AG20443 (cell line): ENCODE measurements at places on chromosomes 16 and 17.

- DNase-seq, result no peak
Observed at GRCh38 chr16:76835779-76836300, 355.1 kb upstream of the MON1B start.

GRCh38 chr16:74568961-74569631 lies 37.8 kb downstream of the GLG1 start:
- DNase-seq, result peak; percentile 53

DNA sequence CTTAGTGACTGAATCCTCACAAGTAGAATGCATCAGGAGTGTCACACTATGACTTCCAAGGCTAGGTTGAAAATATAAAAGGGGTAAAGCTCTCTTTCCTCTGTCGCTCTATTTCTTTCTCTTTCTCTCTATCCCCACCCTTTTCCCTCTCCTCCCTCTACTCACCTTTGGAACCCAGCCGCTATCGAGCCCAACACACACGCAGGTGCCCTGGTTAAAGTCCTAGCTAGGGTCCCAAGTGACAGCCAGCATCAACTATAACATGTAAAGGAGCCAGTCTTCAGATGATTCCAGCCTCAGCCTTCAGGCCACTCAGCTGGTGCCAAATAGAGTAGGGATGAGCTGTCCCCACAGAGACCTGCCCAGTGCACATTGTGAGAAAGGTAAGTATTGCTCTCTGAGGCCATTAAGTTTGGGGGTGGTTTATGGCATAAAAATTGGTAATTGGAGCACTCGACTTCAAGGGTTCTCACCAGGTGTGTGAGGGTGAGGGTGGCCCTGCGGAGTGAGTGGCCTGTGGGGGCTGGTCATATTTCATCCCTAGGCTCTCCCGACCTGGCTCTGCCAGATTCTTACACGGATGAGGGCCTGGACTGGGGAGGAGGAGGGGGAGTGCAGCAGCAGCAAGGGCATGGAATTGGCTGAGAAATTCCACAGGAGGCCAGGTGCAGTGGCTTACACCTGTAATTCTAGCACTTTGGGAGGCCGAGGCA lies 14.9 kb upstream of the C16orf54 start:
- DNase-seq, result no peak

GRCh38 chr17:202501-202951 lies 21.1 kb upstream of the DOC2B start:
- DNase-seq, result no peak

GRCh38 chr17:56038131-56038530 lies 115.1 kb upstream of the ANKFN1 start:
- no peak for DNase-seq

- DNase-seq, result no peak
Observed at GRCh38 chr17:4516735-4517134, 18.1 kb downstream of the SPNS2 start.

- DNase-seq, result no peak
Observed at GRCh38 chr17:34352191-34352590, 4.1 kb upstream of the CCL13 start.

DNA sequence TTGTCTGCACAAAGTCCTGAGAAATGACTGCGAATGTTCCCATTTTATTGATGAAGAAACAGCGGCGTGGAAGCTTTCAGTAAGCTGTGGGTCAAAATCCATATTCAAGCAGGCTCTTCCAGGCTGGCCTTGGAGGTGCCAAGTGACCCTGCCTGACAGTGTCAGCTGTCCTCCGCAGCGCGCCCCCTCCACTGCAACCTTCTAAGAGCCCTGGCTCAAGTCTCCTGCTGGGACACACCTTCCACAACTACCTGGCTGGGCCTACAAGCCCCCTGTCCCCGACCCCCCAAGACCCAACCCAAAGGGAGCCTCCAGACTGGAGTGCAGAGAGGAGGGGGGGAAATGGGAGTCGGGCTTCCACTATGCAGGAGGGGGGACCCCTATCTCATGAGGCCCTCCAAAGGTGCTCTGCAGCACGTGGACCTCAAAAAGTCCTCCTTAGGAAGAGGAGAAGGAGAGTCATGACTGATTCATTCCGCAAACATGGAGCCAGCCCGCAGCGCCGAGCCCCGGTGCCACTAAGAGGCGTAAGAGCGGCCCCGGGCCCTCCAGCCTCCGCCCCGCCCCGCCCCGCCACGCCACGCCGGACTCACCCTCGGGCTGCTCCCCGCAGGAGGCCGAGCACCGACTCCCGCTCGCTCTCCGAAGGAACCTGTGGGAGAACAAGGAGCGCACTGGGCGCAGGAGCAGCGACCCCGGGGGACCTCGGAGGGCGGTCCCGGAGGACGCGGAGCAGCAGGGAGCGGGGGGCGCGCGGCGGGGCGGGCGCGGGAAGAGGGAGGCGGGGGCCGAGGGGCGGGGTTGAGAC lies 574 bp downstream of the MPP3 start:
- DNase-seq, result peak; percentile 93

GRCh38 chr16:10339777-10340732 lies 45.8 kb upstream of the ATF7IP2 start:
- DNase-seq, result no peak

DNA sequence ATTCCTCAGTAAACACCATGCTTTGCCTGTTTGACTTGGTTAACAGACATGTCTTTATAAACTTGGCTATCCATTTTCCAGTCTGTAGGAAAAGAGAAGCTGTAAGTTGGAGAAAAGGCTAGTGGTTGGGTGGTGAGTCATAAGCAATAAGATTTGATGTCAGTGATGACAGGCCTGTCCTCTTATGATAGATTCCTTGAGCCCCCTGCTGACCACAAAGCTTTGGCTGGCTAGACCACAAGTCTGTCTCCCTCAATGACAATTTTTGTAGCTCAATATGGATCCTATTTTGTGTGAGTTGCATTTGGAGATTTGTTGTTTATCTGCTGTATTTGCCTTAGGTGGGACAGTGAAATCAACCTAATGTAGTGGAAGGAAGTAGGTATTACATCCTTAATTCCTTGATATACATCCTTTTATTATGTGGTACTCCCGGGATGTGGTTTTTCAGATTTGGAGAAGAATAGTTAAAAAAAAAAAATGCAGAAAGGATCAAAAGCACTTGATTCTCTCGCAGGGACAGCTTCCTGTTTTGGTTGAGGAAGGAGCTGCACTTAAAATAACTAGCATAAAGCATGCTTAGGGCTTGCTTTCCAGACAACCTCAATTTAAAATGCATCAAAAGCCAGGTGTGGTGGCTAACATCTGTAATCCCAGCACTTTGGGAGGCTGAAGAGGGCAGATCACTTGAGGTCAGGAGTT lies 67.4 kb downstream of the SIAH1 start:
- DNase-seq, result peak; percentile 19

- peak; percentile 48 for DNase-seq
Observed at GRCh38 chr17:17749921-17750320, 68.7 kb downstream of the RAI1 start.

- no peak for DNase-seq
Observed at GRCh38 chr17:13490427-13490826, 111.3 kb downstream of the HS3ST3A1 start.

- no peak for DNase-seq
Observed at GRCh38 chr17:10109146-10109545, 89.3 kb downstream of the GAS7 start.

DNA sequence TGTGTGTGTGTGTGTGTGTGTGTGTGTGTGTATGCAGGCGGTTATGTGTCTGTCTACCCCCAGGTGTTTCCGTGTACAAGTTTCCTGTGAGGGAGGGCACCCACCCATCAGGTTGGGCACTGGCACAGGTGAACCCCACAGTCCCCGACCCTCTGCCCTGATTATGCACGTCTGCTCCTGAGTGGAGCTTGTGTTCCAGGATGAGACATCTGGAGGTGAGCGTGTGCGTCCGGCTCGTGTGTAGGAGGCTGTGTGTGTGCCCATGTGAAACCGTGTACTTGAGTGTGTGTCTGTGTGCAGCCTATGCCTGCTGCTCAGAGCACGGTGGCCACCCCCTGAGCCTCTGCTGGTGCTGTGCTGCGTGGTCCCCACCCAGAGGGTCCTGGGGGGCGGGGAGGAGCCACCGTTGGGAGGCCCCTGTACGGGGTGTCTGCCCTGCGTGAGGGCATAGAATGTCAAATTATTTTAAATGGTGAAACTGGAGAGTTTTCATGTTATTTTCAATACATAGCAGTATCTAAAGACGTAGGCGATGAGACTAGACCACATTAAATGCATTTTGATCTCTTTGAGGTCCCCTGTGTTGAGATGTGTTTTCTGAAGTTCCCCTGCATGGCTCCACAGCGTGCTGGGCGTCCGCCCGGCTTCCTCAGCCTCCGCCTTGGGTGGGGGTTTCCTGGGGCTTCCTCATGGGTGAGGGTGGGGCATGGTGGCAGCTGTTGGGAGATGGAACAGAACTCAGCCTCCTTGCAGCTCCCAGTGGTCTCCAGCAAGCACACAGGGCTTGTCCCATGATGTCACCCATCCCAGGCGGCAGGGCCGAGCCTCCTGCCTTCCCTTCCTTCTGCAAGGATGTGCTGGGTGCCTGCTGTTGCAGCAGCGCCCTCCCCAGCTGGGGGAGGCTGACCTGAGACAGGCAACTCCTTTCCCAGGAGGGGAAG lies 43.4 kb downstream of the KCNJ12 start:
- no peak for DNase-seq

GRCh38 chr16:66552286-66553177 lies at the start of gene CKLF:
CKLF (plus strand) TSS chr16:66552576; CDS start chr16:66552716, 140 bp downstream.
- DNase-seq, result peak; percentile 99

GRCh38 chr17:1529863-1530262 lies 13.5 kb upstream of the INPP5K start:
- no peak for DNase-seq

DNA sequence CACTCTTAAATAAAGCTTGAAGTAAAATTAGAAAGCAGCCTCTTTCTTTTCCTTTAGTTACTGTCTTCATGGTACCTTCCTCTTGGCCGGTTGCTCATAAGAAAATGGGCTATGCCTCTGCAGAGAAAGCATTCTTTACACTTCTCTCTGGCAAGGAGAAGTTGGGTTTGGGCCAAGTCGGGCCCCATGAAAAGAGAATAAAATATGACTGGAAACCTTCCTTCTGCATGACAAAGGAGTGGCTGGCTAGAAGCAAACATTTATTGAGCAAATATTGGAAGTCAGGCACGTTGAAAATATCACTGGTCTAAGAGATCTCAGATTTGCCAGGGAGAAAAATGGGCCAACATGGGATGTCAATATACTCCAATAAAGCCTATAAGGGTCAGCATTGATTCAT lies 126.1 kb downstream of the CA10 start:
- no peak for DNase-seq

- peak; percentile 35 for DNase-seq
Observed at GRCh38 chr16:28164140-28164539, 47.6 kb downstream of the XPO6 start.

- no peak for DNase-seq
Observed at GRCh38 chr17:40648384-40648968, 858 bp upstream of the SMARCE1 start.

DNA sequence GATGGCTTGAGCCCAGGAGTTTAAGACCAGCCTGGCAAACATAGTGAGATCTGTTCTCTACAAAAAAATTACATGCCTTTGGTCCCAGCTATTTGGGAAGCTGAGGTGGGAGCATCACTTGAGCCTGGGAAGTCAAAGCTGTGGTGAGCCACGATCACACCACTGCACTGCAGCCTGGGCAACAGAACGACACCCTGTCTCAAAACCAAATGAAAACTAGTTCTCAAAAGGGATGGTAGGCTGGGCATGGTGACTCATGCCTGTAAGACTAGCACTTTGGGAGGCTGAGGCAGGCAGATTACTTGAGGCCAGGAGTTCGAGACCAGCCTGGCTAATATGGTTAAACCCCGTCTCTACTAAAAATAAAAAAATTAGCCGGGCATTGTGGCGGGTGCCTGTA lies 31.1 kb downstream of the PPM1D start:
- DNase-seq, result no peak

GRCh38 chr17:66407864-66408263 lies 105.5 kb downstream of the PRKCA start:
- no peak for DNase-seq

DNA sequence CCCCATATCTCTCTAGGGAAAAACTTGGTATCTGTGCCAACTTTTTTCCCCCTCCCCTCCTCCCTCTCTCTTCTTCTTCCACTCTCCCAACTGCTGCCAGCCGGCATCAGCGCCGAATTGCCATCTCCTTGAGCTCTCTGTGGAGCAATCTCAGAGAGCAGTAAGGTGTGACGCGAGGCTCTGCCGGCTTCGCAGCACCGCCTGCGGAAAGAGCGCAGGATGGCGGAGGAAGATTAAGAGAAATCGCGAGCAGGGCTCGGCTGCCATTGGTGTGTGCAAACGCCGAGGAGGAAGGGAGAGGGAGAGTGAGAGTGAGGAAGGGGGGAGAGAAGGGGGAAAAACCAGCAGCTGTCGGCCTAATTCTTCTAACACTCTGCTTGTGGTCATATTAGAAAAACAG lies 44.2 kb downstream of the NEUROD2 start:
- no peak for DNase-seq

DNA sequence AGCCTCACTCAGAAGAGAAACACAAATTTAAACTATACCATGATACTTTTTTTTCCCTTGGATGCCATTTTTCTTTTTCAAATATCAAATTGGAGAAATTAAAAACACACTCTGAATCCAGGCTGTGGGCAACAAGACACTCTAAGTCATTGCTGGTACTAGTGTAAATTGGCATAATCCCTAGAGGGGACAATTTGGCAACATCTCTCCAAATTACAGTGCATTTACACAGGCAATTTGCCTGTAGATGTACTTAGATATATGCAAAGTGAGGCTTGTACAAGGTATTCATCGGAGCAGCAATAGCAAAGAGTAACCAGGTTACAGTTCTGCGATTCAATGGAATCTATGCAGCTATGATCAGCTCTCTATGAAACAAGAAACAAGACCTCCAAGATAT lies 6.7 kb upstream of the GUCY2D start:
- DNase-seq, result no peak

DNA sequence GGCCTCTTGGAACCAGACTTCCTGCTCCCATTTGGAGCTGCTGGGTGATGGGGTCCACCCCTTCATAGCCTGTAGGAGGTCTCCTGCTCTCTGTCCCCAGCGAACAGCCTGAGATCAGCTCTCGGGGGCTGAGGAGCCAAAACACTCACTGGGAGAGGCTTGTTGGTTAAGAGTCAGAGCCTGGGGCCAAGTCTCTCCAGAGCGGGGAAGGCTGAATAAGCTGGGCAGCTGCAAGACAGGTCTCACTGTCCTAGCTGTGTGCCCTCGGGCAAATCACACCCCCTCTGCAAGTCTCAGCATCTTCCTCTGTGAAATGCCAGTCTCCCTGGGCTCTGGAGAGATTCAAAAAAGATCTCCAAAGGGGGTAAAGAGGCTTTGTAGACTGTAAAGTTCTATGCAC lies 174.6 kb downstream of the WSCD1 start:
- no peak for DNase-seq

DNA sequence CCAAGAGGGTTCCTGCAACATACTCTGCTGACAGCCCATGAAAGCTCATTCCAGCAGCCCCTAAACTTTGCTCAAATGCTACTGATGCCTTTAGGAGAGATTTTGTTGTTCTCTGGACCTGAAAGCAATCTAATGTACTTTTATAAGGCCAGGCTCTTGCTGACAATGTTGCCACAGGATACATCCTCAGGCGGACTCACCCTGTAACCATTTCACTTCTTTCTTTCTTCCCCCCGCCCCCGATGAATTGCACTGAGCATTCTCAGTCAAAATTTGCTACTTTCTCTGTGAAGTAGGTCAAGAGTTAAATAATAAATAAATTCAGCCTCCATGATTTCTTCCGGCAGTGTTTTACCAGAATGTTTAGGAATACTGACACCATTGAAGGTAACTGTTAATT lies 1.5 kb downstream of the GAS7 start:
- DNase-seq, result no peak
